Panc1 (cell line): ENCODE measurements at places on chromosomes 7 and 10. TPM values are rescaled to one million over a fixed set of nuclear protein-coding genes. Genes with fewer than 3 reads are reported as not detected.

LIPM gene
- not detected for total RNA-seq

PSPH gene
- 62.3 TPM for total RNA-seq

GRCh38 chr7:68699090-68699711 is 899.1 kb upstream of the AUTS2 start:
- H3K27me3 ChIP-seq = no peaks in the 10 kb centered on the region
- no peak overlapping the region for H3K27ac ChIP-seq
- H3K4me1 ChIP-seq = no peaks in the 10 kb centered on the region

- no peaks in the 10 kb centered on the region for H3K27me3 ChIP-seq
- H3K4me1 ChIP-seq = no peaks in the 10 kb centered on the region
- DNase-seq = no peak
- H3K36me3 ChIP-seq = no peaks in the 10 kb centered on the region
These were observed 9.3 kb downstream of the TCAF1 start for GRCh38 chr7:143892527-143893300.

DNA sequence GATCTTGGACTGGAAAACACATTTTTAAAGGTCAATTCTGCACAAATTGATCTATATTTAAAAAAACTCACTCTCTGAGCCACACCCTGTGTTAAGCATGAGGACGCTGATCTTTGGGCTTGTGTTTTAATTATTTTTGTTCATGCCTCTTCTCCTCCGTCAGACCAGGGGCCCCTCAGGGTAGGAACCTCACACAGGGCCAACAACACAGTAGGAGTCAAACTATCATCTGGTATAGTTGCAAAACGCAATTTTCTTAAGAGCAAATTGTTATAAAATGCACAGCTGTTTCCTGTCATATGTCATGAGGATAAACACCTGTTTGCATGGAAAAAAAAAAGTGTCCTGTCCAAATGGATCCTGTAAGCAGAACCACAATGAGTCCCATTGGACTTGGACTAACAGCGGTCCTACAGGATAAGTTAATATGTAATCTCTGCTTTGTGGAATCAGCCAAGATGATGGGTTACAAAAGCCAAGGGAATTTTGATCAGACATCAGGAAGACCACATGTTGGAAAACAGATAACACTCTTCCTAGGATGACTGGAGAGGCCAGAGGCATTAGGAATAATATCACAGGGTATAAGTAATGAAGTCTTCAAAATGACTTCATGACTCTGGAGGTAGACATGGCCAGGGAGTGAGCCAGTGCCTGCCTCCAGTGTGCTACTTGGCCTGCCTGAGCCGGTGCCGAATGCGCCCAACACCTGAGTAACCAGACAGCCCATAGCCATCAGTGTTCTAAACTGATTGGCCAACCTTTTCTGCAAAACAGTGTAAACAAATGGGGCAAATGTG is 184.9 kb upstream of the ADCY1 start:
- H3K4me1 ChIP-seq = no peaks in the 10 kb centered on the region
- no peak overlapping the region for H3K27ac ChIP-seq
- no peak overlapping the region for H3K4me3 ChIP-seq
- no peak for DNase-seq
- H3K27me3 ChIP-seq = peaks cover 7% of the 10 kb centered on the region

TSPAN33 gene
- total RNA-seq = 5.4 TPM

DNA sequence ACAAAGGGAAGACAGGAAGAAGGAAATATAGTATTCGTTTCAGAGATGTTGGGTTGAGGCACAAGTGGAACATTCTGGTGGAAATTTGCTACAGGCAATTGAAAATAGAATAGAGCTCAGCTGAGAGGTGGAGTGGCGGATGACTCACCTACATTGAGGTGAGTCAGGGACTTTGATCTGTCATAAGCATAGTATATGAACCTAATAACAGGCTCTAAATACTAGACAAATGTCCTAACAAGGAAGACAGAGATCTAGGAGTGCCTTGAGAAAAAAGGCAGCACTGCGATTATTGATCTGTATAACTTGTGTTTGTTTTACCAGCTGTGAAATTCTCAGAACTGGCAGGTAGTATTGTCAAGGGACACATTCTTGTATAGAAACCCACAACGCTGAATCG is 907 bp upstream of the IFRD1 start:
- H3K27me3 ChIP-seq = no peaks in the 10 kb centered on the region
- peak overlapping the region; percentile 100 for H3K4me3 ChIP-seq
- H3K4me1 ChIP-seq = peaks cover 19% of the 10 kb centered on the region
- H3K27ac ChIP-seq = peak overlapping the region; percentile 88
- DNase-seq = peak; percentile 62

HOXA9 gene
- not detected for total RNA-seq

DNA sequence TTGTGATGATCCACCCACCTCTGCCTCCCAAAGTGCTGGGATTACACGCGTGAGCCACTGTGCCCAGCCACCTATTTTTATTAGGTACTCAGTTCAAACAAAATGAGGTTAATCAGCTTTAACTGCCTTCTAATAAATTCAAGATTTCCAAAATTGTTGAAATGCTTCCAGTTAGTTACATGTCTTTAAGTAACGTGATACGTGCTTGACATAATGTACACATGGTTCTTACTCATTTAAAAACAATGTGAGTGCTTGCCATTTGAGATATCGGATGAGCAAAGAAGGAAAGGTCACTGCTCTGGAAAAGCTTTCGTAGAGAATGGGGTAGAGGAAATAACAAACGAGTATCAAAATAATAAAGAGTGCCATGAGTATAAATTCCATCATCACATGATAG is 83.6 kb downstream of the KMT2E start:
- H3K4me3 ChIP-seq = no peak overlapping the region
- no peak overlapping the region for H3K27ac ChIP-seq
- no peaks in the 10 kb centered on the region for H3K27me3 ChIP-seq
- H3K4me1 ChIP-seq = no peaks in the 10 kb centered on the region

- H3K27ac ChIP-seq = peak overlapping the region; percentile 45; the same call in 1 of the 2 replicates
- no peaks in the 10 kb centered on the region for H3K36me3 ChIP-seq
- no peak for DNase-seq
- no peaks in the 10 kb centered on the region for H3K27me3 ChIP-seq
- H3K4me1 ChIP-seq = no peaks in the 10 kb centered on the region
These were observed 4.9 kb downstream of the LRRC17 start for GRCh38 chr7:102917436-102918353.

DNA sequence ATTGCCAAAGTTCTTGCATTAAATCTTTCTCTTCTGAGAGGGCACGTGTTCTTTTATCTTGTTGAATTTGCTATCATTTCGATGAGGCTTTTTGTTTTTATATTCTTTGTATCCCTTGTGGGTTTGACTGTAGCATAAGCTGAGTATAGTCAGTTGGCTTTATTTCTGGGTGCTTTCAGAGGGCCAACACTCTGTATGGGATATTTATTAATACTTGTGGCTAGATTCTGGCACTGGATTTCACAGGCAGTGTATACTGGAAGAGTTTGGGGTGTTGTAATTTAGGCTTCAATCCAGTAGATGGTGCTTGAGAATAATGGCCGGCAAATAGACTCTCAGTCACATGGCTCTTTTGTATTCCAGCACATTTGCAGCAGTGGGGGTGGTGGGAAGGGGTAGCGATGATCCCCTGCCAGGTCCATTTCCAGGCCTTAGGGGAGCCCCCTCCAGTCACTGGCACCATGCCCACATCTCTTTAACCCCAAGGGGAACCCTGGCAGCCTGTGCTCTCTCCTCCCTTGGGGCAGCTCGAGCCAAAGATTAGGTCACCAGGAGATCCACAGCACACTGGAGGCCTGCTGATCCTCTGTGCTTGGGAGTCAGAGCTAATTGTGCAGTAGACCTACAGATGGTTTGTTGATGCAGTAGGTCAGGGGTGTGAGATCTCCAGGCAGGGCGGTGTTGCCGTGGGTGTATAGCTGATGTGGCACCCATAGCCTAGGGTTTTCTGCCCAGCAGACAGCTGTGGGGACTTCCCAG is 81.8 kb downstream of the PTPN20 start:
- DNase-seq = peak; percentile 5
- H3K27ac ChIP-seq = no peak overlapping the region
- H3K36me3 ChIP-seq = no peaks in the 10 kb centered on the region
- no peaks in the 10 kb centered on the region for H3K4me1 ChIP-seq
- H3K4me3 ChIP-seq = no peak overlapping the region

GRCh38 chr7:37212556-37212955 is 236.1 kb downstream of the ELMO1 start:
- no peak overlapping the region for H3K4me3 ChIP-seq
- peaks cover 3% of the 10 kb centered on the region; the same call in 1 of the 2 replicates for H3K27me3 ChIP-seq
- H3K36me3 ChIP-seq = no peaks in the 10 kb centered on the region

DNA sequence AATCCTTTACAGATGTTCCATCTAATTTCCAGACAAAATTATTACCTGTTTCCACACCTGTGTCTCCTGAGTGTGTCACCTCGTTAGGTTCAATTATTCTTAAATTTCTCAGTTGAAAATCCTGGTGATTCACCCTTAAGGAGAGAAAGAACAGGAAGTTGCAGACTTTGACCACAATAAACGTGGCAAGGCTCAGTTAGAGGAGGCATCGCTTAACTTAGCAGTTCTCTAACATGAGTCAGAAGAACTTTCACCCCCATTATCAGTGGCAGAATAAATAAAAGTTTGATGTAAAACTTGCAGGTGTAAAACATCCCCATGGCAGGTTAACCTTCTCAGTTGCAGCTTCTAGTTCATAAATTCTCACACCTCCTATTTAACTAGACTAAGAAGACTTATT is 8.3 kb downstream of the XPNPEP1 start:
- H3K27me3 ChIP-seq = no peaks in the 10 kb centered on the region
- H3K27ac ChIP-seq = no peak overlapping the region
- no peaks in the 10 kb centered on the region for H3K36me3 ChIP-seq
- H3K4me1 ChIP-seq = no peaks in the 10 kb centered on the region
- H3K4me3 ChIP-seq = no peak overlapping the region

DNA sequence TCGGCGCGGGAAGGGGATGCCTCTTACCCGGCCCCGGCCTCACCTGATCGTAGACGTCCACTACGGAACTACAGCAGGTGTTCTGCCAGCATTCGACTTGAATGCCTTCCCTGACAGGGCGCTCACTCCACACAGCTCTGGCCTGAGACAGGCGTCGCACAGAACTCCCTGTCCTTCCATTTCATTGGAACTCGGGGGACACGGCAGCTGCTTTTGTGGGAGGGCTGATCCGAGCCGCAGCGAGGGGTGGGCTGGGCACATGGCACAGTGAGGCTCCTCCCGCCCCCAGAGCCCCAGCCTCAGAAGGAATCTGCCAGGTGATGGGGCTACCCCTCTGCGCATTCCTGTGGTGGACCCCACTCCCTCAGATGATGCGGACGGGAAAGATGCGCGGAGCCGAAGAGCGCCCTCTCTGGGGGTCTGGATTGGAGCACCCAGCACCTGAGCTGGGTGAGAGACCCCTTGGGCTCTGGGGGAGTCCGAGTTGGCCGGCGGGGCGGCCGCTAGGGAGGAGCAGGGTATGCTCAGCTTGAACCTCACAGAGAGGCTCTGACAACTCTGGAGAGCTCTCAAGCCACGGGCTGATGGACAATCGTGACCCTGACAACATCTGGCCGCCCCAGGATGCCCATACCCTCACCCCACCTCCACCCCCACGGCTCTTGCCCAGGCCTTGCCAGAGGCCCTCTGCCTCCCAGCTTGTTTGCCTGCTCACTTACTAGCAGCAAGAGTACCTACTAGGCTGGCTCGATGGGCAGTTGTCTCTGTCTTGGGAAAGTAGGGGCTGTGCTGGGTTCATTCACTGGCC is 36.6 kb downstream of the RASGEF1A start:
- no peaks in the 10 kb centered on the region for H3K27me3 ChIP-seq
- 0 out of 2 replicates have a peak, but pooled peaks cover 3% of the 10 kb centered on the region for H3K4me1 ChIP-seq
- H3K4me3 ChIP-seq = no peak overlapping the region; the same call in 1 of the 2 replicates
- no peak overlapping the region for H3K27ac ChIP-seq
- DNase-seq = no peak

DNA sequence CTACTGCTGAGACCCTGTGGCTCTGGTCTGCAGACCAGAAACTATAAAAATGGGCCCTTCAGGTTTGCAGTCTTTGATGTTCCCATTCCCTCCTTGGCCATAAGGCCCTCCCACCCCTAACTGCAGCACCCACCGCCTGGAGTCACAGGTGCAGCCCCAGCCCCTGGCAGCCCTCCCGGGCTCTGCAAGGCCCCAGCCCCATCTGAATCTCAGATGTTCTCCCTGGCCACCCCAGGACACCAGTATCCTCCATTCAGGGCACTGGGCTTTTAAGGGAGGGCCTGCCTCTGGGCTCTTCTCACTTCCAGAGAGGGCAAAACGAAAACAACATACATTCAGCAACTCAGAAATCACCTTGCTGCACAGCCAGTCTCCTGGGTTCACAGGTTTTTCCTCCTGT is 107.7 kb upstream of the RET start:
- no peak overlapping the region for H3K4me3 ChIP-seq
- H3K27ac ChIP-seq = no peak overlapping the region
- no peaks in the 10 kb centered on the region for H3K27me3 ChIP-seq
- no peak for DNase-seq
- H3K36me3 ChIP-seq = no peaks in the 10 kb centered on the region

GRCh38 chr10:92727550-92727949 is 37.8 kb downstream of the HHEX start:
- no peaks in the 10 kb centered on the region for H3K36me3 ChIP-seq
- no peaks in the 10 kb centered on the region for H3K27me3 ChIP-seq
- H3K4me3 ChIP-seq = no peak overlapping the region
- DNase-seq = no peak
- no peaks in the 10 kb centered on the region for H3K4me1 ChIP-seq
- no peak overlapping the region for H3K27ac ChIP-seq

DNA sequence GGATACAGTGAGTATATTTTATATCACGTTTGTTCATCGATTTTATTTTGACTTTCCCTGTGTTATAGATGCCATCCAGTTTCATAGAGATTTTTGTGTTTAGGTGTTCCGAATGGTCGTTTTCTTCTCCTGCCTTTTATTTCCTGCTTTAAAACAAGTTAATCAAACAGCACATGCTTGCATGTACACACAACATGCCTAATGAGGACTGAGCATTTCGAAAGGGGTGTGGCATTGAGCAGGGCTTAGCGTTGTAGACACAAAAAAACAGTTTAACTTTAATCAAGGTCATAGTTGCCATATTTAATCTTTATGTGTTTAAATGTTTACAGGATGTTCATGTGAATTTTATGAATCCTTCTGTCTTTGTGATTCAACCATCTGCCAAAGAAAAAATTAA is 430.5 kb upstream of the GALNT17 start:
- H3K27ac ChIP-seq = no peak overlapping the region
- H3K4me1 ChIP-seq = no peaks in the 10 kb centered on the region
- peaks cover 10% of the 10 kb centered on the region; the same call in 1 of the 2 replicates for H3K27me3 ChIP-seq
- H3K4me3 ChIP-seq = no peak overlapping the region
- no peaks in the 10 kb centered on the region for H3K36me3 ChIP-seq
